NCI-H2171 treated with DMSO at 0.1 percent for 48 hours (cell line): ENCODE measurements at places on chromosomes 16 and 17.

GRCh38 chr16:66326991-66327513 is 39.4 kb upstream of the CDH5 start:
- DNase-seq, result no peak

GRCh38 chr17:38533866-38534497 is 71.8 kb downstream of the SRCIN1 start:
- peak; percentile 31 for DNase-seq

GRCh38 chr17:9283909-9284308 is 262.6 kb downstream of the NTN1 start:
- no peak for DNase-seq

GRCh38 chr16:2191446-2191706 is 5.0 kb downstream of the CASKIN1 start:
- no peak for DNase-seq

DNA sequence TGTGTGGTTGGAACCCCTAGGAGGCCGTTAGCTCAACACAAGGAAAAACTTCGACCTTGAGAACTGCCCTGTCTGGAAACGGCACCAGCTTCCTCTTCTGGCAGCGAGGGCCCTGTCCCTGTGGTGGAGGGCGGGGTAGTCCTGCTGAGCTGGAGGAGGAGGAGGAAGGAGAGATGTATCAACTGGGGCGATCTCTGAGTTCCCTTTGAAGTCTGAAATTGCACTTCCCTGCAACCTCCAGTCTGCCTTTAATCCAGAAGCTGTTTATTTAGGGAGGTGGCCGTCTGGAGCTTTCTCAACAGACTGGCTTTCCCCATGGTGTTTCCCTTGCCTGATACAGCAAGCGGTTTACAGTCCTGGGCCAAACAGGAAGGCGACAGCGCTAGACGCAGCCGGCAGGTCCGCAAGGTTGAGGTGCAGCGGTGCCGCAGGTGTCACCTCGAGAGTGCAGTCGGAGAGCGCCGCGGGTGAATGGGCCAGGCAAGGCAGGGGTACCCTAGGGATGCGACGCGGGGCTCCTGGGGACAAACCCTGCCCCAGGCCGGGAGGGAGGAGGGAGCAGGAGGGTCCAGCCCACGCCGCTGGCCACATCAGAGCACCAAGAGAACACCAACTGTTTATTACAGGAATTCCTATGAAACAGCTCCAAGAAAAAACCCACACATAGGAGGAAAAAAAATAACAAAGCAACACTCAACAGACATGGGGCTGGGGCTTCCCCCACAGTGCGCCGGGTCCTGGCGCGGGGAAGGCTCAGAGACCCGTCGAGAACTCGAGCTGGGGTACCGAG is 11.4 kb upstream of the MRPS23 start:
- DNase-seq, result peak; percentile 58

DNA sequence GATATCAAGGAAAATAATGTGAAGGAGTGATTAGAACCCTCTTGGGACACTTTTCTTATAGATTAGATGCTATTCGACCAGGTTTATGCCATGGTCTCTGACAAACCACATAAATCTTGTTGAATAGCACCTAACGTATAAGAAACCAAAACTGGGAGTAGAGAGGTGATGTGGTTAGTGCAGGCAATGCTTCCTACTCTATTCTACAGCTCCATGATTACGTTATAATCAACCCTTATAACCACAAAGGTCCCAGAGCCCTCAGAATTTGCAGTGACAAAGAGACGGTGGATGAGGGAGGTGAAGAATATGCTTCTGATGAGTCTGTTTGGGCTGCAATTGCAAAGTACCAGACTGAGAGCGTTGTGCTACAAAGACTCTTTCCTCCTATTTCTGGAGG is 78.4 kb downstream of the ARHGAP44 start:
- DNase-seq, result no peak

DNA sequence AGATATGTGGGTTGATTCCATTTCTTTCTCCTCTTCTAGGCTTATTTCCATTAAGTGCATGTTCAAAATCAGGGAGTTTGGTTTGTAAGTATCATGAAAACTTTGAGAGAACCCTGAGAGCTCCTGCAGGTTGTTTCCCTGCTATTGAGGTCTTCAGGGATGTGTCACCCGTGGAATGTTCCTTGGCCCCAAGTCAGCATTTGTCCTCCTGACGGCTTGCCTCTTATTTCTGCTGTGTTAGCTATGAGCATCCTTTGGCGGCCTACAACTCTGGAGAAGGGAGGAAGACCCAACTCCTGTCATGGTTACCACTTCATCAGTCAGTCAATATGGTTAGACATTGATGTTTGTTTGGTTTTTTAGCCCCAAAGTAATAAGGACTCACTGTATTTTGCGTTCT is 180.8 kb downstream of the FTO start:
- no peak for DNase-seq
